ENCODE measurements at places on chromosomes 1 and 21. TPM values are rescaled to one million over a fixed set of nuclear protein-coding genes. Genes with fewer than 3 reads are reported as not detected.
A peak's percentile ranks its signal among the peaks of the same experiment; 100 is the strongest.

SEMA6C gene
- 40.0 TPM for total RNA-seq

GNG4 gene
- not detected for total RNA-seq

CD1E gene
- 0.39 TPM for total RNA-seq

RNF207 gene
- 28.9 TPM for total RNA-seq

DNA sequence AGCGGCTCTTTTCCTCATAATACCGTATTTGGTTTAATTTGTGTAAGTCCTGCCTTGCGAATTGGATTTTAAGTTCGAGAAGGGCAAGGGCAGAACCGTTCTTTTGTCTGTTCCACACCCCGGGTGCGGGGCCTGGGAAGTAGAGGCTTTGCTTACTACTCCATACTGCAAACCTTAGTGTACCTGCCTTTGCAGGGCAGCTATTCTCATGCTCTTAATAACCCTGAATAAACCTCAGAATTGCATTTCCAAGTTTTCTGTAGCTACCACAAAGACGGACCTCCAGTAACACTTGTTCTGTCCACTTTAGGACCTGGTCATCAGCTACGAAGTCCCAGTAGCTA, 657 bp upstream of the HNRNPU start:
- H3K4me3 ChIP-seq = peak overlapping the region; percentile 90
- DNase-seq = peak; percentile 70
- peaks cover 26% of the 10 kb centered on the region for H3K36me3 ChIP-seq
- no peaks in the 10 kb centered on the region for H3K27me3 ChIP-seq
- no peaks in the 10 kb centered on the region for H3K4me1 ChIP-seq

- no peak overlapping the region for H3K4me3 ChIP-seq
- H3K36me3 ChIP-seq = no peaks in the 10 kb centered on the region
- H3K4me1 ChIP-seq = no peaks in the 10 kb centered on the region
- no peak for DNase-seq
These were observed 267.4 kb downstream of the CAMTA1 start for GRCh38 chr1:7052701-7053100.

- DNase-seq = no peak
- no peak overlapping the region for H3K4me3 ChIP-seq
- H3K27ac ChIP-seq = no peak overlapping the region
- no peaks in the 10 kb centered on the region for H3K4me1 ChIP-seq
- no peaks in the 10 kb centered on the region for H3K27me3 ChIP-seq
These were observed 1237.5 kb downstream of the MRPL39 start for GRCh38 chr21:24369746-24370145.

DNA sequence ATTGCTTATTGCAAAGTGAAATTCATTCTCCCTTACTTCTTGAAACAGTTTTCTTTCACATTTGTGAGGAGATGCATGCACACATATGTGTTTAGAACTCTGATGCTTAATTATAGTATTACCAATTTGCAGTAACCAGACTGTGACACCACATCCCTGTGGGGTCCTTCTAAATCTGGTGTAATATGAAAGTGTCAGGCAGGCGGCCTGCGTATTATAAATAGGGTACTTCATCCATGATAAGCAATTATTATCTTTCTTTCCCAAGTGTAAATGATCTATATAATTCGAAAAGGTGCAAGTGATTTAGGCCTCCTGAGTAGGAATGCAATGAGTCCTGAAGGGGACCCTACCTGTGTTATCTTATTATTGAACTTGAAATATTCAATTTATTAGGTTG, 876 bp downstream of the EFCAB7 start:
- peak overlapping the region; percentile 76 for H3K4me3 ChIP-seq
- no peak for DNase-seq
- peak overlapping the region; percentile 92 for H3K27ac ChIP-seq
- H3K4me1 ChIP-seq = peaks cover 22% of the 10 kb centered on the region
- H3K36me3 ChIP-seq = peaks cover 4% of the 10 kb centered on the region

DNA sequence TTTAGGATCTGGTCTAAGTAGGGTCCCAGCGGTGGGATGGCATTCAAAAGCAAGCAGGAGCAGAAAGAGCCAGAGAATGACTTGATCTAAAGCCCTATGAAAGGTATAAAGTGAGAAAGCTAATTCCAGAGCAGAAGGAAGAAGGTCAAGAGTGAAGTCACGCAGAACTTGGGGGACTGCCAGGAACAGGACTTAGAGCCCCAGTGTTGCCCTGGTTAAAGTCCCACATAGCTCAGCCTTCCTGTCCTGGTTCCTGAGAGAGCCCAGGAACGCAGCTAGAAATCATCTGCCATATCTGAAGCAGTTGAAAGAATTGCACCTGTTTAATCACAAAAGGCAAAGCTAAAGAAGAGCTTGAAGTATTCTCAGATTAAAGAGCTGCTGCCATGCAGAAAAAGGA, 160.6 kb upstream of the ATP1B1 start:
- peak overlapping the region; percentile 63 for H3K27ac ChIP-seq
- H3K27me3 ChIP-seq = no peaks in the 10 kb centered on the region
- H3K4me3 ChIP-seq = no peak overlapping the region
- peaks cover 15% of the 10 kb centered on the region for H3K4me1 ChIP-seq
- H3K36me3 ChIP-seq = no peaks in the 10 kb centered on the region

DNA sequence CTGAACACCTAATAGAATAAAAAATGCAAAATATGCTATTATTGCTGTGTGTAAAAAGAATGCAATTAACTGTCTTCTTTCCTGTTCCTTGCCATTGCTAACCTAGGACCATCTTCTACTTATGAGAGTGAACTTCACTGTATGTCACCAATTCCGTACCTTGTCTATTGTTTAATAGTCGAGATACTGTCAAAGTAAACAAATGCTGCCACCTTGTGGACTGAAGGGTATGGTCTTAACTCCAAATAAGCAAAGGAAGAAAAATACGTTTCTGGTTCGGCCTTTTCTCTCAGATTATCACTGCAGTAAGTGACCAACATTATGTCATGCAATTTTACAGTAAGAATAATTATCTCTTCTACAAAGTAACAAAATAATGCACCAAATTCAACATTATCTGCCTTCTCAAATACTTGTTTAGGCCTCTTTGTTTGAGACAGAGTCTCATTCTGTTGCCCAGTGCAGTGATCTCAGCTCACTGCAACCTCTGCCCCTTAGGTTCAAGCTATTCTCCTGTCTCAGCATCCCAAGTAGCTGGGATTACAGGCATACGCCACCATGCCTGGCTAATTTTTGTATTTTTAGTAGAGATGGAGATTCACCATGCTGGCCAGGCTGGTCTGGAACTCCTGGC, 133.4 kb downstream of the COP1 start:
- H3K4me1 ChIP-seq = no peaks in the 10 kb centered on the region
- H3K36me3 ChIP-seq = no peaks in the 10 kb centered on the region
- no peak overlapping the region for H3K27ac ChIP-seq
- no peaks in the 10 kb centered on the region for H3K27me3 ChIP-seq

DNA sequence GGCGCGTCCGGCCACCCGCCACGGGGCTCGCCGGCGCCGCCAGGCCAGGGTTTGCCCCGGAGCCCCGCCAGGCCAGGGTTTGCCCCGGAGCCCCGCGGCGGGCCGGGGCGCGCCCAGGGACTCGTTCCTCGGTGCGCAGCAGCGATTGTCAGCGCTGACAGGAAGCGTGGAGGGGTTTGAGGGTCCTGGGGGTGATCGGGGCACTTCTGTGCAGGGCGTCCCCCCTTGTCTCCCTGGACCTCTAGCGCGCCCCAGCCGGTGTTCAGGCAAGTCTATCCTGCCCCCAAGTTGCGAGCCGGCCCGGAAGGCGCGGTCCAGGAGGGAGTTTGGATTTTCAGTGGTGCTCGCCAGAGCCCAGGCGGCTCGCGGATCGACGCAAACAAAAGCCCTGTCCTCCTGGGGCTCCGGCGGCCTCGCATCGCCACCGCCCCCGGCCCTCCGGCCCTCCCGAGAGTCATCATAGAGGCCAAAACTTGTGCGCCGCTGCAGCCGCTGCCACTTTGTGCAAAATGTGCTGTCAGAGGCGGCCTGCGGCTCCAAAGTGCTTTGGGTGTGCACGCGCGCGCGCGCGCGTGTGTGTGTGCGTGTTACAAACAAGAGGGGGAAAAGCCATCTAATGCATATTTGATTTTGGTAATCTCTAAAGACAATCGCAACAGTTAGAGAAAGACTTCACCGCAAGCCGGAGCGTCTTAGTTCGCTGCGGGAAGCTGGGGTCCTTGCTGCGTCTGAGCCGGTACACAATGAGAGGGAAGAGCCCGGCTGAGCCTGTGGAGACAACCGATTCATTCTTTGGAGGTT, 1.0 kb downstream of the ROR1 start:
- H3K27ac ChIP-seq = peak overlapping the region; percentile 85
- H3K36me3 ChIP-seq = no peaks in the 10 kb centered on the region
- no peaks in the 10 kb centered on the region for H3K27me3 ChIP-seq
- no peak for DNase-seq
- H3K4me3 ChIP-seq = peak overlapping the region; percentile 74

GRCh38 chr1:83034851-83035250, 964.1 kb downstream of the TTLL7 start:
- no peak for DNase-seq
- H3K27me3 ChIP-seq = no peaks in the 10 kb centered on the region
- H3K36me3 ChIP-seq = no peaks in the 10 kb centered on the region
- H3K27ac ChIP-seq = no peak overlapping the region
- H3K4me3 ChIP-seq = no peak overlapping the region

GRCh38 chr21:35469498-35469897, 420.4 kb upstream of the RUNX1 start:
- H3K36me3 ChIP-seq = no peaks in the 10 kb centered on the region
- no peaks in the 10 kb centered on the region for H3K4me1 ChIP-seq
- no peak overlapping the region for H3K4me3 ChIP-seq

GRCh38 chr1:36203554-36204346, 20.5 kb upstream of the THRAP3 start:
- peaks cover 66% of the 10 kb centered on the region for H3K4me1 ChIP-seq
- H3K36me3 ChIP-seq = no peaks in the 10 kb centered on the region
- H3K27me3 ChIP-seq = no peaks in the 10 kb centered on the region
- H3K27ac ChIP-seq = peak overlapping the region; percentile 86

DNA sequence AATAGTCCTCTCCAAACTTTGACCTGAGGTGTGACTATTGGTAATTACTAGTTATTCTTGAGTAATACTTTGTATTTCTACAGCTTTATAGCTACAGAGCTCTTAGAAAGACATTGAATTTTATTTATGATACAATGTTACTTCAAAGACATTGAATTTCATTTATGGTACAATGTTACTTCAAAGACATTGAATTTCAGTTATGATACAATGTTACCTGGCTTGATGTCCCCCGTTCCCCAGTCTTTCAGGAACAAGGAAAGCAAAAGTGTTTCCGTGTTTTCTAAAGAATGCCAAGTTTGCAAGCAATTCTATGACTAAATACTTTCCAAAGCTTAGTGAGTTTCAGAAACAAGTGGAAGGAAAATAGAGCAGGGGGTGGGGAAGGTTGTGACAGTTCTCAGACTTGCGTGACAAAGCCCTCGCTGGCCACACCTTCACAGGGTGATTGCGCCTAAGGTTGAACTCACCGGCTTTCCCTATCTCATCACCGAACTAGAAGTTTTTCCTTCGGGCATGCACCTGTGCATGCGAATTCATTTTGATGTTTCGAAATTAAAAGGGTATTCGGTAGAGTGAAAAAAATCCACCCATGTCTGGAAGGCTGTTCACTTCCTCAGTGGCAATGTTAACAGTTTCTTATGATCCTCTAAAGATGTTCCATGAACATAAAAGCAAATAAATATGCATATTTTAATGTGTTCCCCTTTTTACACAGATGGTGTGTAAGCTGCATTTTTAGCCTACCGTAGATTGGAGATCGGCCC, 909 bp upstream of the PAXBP1 start:
- H3K27me3 ChIP-seq = no peaks in the 10 kb centered on the region
- H3K27ac ChIP-seq = peak overlapping the region; percentile 93
- DNase-seq = peak; percentile 63
- H3K4me3 ChIP-seq = peak overlapping the region; percentile 85
- peaks cover 31% of the 10 kb centered on the region for H3K4me1 ChIP-seq

DNA sequence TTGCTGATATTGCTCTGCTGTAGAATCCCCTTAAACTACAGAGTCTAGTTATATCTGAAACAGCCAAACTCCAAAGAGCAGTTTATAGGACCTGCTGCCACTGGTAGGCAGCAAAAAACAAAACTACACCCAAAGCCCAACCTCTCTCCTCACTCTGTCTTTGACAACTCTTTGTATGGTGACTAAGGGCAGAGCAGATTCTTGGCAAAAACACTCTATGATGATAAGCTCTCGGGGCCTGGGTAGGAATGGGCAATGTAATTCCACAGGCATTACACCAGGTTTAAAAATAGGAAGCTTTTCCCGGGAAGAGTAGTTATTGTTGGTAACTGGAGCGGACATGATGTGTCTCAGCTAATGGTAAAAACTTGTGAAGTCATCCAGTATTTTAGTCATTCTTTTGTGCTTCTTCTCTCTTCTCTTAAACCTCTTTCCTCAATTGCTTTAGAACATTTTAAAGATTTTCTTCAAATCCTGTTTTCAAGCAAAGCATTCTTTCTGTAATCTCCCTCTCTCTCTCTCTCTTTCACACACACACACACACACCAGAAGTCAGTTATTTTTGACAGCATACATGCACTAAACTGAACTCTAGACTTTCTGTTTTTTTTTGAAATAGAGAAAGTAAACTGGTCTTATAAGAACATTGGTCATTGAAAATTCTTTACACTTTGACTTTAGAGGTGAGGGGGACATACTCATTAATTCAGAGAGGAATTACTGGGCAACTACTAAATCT, 193.5 kb downstream of the PAPPA2 start:
- no peaks in the 10 kb centered on the region for H3K36me3 ChIP-seq
- no peak overlapping the region for H3K4me3 ChIP-seq
- no peak for DNase-seq
- H3K27ac ChIP-seq = peak overlapping the region; percentile 96

- H3K36me3 ChIP-seq = no peaks in the 10 kb centered on the region
- no peak overlapping the region for H3K27ac ChIP-seq
- H3K4me1 ChIP-seq = no peaks in the 10 kb centered on the region
- no peaks in the 10 kb centered on the region for H3K27me3 ChIP-seq
- DNase-seq = no peak
These were observed 103.6 kb upstream of the RAB4A start for GRCh38 chr1:229167318-229167717.

- no peak overlapping the region for H3K4me3 ChIP-seq
- no peaks in the 10 kb centered on the region for H3K4me1 ChIP-seq
- no peaks in the 10 kb centered on the region for H3K36me3 ChIP-seq
These were observed 55.5 kb upstream of the ESRRG start for GRCh38 chr1:216778737-216779136.

- H3K27ac ChIP-seq = no peak overlapping the region
- DNase-seq = no peak
- H3K27me3 ChIP-seq = no peaks in the 10 kb centered on the region
These were observed 3.1 kb downstream of the PANK4 start for GRCh38 chr1:2523191-2523890.

Data from right atrium auricular region (tissue), 2 donors.